ENCODE measurements at places on chromosomes 2 and 18. TPM values are rescaled to one million over a fixed set of nuclear protein-coding genes. Genes with fewer than 3 reads are reported as not detected.
A peak's percentile ranks its signal among the peaks of the same experiment; 100 is the strongest.

RPS27A gene
- total RNA-seq = 840 TPM

DNA sequence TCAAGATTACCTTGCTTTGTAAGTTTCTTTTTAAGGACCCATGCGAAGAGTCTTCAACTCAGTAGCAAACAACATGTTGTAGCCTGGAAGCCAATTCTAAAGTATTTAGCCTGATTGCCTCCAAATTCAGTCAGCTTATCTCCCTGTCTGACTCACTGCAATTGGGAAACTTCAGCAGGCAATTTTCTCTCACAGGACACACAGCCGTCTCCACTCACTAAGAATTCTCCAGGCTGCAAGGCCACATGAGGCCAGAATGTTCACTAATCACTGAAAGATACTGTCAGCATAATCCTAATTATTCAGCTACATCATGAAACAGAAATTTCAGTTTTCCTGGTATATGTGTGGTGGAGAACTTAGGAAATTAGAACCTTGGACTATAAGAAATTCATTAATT lies 78.1 kb upstream of the PDE1A start:
- H3K4me1 ChIP-seq = no peaks in the 10 kb centered on the region
- DNase-seq = no peak
- H3K36me3 ChIP-seq = no peaks in the 10 kb centered on the region
- no peak overlapping the region for H3K27ac ChIP-seq

ZNF804A gene
- total RNA-seq = 2.7 TPM

DNAH6 gene
- total RNA-seq = 1.3 TPM

DNA sequence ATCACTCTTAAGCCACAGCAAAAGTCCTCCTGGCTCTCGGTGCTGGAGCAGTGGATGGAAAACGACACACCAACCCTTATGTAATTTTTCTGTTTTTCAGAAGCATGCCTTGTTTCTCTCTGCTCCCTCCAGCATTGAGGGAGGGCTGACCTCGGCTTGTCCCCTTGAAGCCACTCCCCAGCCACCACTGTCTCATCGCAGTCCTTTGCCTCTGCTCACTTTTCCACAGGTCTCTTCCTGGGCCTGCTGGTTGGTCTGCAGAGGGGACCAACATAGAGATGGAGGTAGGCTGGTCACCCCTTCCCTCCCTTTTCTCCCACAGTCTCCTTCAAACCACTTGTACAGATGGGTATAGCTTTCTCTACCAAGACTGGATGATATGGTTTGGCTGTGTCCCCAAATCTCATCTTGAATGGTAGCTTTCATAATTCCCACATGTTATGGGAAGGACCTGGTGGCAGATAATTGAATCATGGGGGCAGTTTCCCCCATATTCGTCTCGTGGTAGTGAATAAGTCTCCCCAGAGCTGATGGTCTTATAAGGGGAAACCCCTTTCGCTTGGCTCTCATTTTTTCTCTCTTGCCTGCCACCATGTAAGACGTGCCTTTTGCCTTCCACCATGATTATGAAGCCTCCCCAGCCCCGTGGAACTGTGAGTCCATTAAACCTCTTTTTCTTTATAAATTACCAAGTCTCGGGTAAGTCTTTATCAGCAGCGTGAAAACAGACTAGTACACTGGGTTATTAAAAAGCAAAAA lies 14.3 kb upstream of the RIOK3 start:
- no peaks in the 10 kb centered on the region for H3K27me3 ChIP-seq
- H3K27ac ChIP-seq = no peak overlapping the region
- no peak for DNase-seq
- peak overlapping the region; percentile 89 for H3K4me3 ChIP-seq
- no peaks in the 10 kb centered on the region for H3K36me3 ChIP-seq
- H3K4me1 ChIP-seq = peaks cover 7% of the 10 kb centered on the region

CCDC121 gene
- total RNA-seq = 5.2 TPM

VPS4B gene
- 41.4 TPM for total RNA-seq

DNA sequence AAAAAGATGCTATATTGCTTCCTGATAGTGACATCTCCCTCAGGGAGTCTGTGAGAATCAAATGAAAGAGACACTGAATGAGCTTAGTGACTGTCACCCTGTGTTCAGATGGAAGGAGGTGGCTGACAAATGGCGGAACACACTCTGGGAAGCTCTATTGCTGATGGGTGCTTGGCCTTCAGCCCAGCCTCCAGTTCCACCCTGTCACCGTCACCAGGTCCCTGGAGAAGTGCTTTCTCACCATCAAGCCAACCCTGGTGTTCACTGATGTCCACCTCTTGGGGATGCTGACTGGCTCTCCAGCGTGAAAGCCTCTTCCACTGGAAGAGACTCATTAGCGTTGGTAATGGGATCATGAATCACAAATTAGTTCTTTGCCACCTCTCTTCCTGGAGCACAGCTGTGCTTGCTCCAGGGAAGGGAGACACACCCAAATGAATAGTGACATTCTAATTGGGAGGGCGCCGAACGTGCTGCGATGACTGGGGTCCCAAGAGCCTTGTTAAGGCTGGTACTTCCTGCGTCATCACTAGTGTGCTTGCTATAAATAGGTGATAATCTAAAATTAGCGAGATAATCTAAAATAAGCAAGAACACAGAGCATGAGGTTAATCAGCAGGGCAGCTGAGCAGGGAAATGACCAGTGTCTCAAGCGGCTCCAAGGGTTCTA lies 154.0 kb downstream of the CLIP4 start:
- H3K27me3 ChIP-seq = peaks cover 42% of the 10 kb centered on the region
- no peak overlapping the region for H3K27ac ChIP-seq
- H3K4me1 ChIP-seq = no peaks in the 10 kb centered on the region
- H3K4me3 ChIP-seq = no peak overlapping the region
- DNase-seq = no peak

DNA sequence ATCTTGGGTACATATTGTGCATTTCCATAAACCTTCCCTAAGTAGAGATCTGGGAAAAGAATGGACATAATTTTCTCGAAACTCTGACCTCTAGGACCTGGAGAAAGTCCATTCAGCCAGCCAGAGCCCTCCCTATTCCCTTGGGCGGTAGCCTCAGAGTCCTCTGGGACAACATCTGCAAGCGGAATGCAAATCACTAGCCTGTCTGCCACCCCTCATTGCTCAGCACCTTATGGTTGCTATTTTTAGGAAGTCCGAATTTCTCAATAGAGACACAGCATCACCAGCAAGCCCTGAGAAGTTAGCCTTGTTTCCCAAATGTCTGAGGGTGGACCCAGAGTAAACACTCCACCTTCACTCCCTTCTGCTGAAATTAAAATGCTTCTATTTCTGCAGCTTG lies 17.6 kb upstream of the CD28 start:
- no peaks in the 10 kb centered on the region for H3K36me3 ChIP-seq
- H3K4me3 ChIP-seq = no peak overlapping the region
- peaks cover 10% of the 10 kb centered on the region for H3K4me1 ChIP-seq
- H3K27me3 ChIP-seq = no peaks in the 10 kb centered on the region
- no peak overlapping the region for H3K27ac ChIP-seq
- DNase-seq = no peak

- H3K27me3 ChIP-seq = no peaks in the 10 kb centered on the region
Measured at GRCh38 chr2:25794544-25795276, 83.6 kb downstream of the ASXL2 start.

KIF5C gene
- total RNA-seq = 1.3 TPM

DNA sequence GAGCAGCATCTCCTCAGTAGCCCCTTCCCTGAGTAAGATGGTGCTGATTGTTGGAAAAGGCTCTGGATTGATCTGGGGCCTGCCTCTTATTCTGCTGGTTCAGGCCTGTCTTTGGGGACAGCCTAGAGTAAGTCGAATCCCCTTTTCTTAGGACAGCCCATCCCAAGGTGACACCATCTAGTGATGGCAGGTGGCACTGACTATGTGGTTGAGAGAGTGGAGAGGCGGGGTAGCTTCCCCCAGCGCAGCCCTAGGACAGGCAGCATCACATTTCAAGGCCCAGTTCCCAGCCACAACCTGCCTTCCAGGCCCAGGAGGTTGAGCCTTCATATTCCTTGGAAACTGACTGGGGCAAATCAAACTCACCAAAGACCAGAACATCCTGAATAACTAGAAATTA lies 69.1 kb upstream of the B3GNT7 start:
- peaks cover 3% of the 10 kb centered on the region for H3K4me1 ChIP-seq
- H3K27ac ChIP-seq = no peak overlapping the region
- no peaks in the 10 kb centered on the region for H3K27me3 ChIP-seq

ALLC gene
- not detected for total RNA-seq

C2orf15 gene
- total RNA-seq = 7.8 TPM

EVA1A gene
- 11.5 TPM for total RNA-seq

GRCh38 chr18:26424428-26425147 lies 123.8 kb downstream of the KCTD1 start:
- H3K27ac ChIP-seq = no peak overlapping the region
- no peaks in the 10 kb centered on the region for H3K27me3 ChIP-seq
- no peak for DNase-seq

IL36B gene
- not detected for total RNA-seq

DNA sequence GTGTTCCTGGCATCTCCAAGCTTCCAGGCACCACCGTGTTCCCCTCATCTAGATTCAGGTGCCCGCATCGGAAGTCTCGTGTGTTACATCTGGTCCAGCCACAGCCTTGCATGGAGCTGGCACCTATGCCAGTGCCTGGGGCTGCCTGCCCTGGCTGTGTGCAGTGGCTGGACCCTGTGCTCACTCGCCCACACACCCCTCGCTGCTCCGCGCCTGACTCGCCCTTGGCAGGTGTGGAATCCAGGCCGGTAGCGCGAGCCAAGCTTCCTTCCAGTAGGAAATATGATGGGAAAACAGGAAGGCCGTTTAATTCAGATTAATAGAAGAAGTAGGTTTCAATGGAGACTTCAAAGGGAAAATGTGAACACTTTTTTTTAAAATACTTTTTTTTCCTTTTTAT lies 78.0 kb downstream of the PTPN4 start:
- H3K4me1 ChIP-seq = peaks cover 23% of the 10 kb centered on the region
- no peak for DNase-seq
- no peaks in the 10 kb centered on the region for H3K27me3 ChIP-seq
- no peak overlapping the region for H3K4me3 ChIP-seq
- H3K27ac ChIP-seq = peak overlapping the region; percentile 57

MBD5 gene
- total RNA-seq = 100 TPM

- peaks cover 55% of the 10 kb centered on the region for H3K36me3 ChIP-seq
- no peaks in the 10 kb centered on the region for H3K27me3 ChIP-seq
- H3K27ac ChIP-seq = no peak overlapping the region
- DNase-seq = no peak
- H3K4me3 ChIP-seq = no peak overlapping the region
Measured at GRCh38 chr18:23523429-23524212, 20.3 kb downstream of the RMC1 start.

DNA sequence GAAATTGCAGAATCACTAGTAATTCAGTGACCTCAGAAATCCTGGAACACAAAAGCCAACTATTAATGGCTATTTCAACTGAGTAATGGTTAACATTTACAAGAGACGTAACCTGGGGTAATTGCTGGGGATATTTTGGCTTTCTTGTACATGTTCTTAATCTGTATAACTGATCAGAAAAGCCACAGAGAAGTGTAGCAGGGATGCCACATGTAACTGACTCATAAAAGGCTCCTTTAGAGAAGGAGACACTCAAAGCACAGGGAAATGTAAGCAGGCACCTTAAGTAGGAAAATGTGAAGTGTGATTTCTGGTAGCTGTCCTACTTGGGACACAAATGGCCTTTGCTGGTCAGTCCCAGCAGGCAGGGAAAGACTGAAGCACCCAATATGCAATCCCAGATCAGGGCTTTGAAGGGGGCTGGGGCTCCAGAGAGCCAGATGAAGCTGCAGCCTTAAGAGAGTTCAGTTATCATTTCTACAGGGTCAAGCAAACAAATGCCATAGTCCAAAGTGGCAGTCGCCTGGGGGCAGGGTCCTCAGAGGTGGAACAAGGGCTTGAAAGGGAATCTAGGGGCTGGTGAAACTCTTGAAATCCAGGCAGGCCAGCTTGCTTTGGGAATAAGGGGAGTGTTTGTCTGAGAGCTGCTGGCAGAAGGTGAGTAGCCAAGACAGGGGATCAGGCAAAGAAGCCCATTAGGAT lies 7.2 kb upstream of the SPOPL start:
- DNase-seq = no peak
- H3K27me3 ChIP-seq = no peaks in the 10 kb centered on the region
- H3K27ac ChIP-seq = no peak overlapping the region
- H3K4me1 ChIP-seq = peaks cover 13% of the 10 kb centered on the region
- H3K4me3 ChIP-seq = no peak overlapping the region

- H3K4me1 ChIP-seq = no peaks in the 10 kb centered on the region
- H3K4me3 ChIP-seq = no peak overlapping the region
- no peak for DNase-seq
- no peaks in the 10 kb centered on the region for H3K36me3 ChIP-seq
Measured at GRCh38 chr2:70851704-70852103, 16.1 kb upstream of the CD207 start.

DNA sequence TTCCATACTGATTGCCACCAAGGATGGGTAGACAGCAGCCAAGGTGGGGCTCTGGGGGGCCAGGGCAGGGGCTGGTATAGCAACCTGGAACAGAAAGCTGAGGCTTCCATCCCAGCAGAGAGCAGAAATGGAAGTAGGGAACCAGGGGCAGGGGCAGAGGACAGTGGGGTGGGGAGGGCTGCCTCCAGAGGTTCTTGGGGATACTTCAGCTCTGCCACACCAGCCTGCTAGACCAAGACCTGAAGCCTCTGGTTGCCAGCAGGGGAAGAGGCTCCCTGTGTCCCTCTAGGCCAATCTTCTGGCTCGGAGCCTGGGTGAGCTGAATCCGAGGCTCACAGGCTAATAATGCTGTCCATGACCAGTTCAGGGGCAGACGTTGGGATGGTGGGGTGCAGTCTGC lies 329.0 kb downstream of the DYSF start:
- H3K27me3 ChIP-seq = no peaks in the 10 kb centered on the region
- no peak for DNase-seq
- H3K27ac ChIP-seq = no peak overlapping the region
- peaks cover 52% of the 10 kb centered on the region for H3K4me1 ChIP-seq
- H3K4me3 ChIP-seq = no peak overlapping the region
- H3K36me3 ChIP-seq = no peaks in the 10 kb centered on the region

NEUROD1 gene
- total RNA-seq = not detected

GRCh38 chr2:178111743-178112142 lies 494 bp upstream of the RBM45 start:
- peaks cover 9% of the 10 kb centered on the region for H3K4me1 ChIP-seq
- H3K36me3 ChIP-seq = no peaks in the 10 kb centered on the region
- H3K27me3 ChIP-seq = peaks cover 2% of the 10 kb centered on the region
- no peak overlapping the region for H3K27ac ChIP-seq
- peak overlapping the region; percentile 97 for H3K4me3 ChIP-seq

DNA sequence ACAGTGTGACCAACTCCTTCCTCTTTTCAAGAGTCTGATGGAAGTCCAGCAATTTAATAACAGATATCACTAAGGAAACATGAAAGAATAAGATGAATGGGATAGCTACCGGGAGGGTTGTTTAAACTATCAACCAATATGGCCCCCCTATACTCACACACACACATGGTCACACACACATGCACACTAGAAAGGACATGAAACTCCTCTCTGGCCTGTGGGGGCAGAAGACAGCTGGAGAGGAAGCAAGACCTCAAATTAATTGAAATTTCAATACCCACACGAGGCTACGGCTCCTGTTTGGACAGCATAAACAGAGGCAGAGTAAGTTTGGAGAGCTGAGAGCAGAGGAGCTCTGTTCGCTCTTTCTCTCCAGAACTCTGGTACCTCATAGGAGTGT lies 34.7 kb upstream of the REEP1 start:
- no peak overlapping the region for H3K4me3 ChIP-seq
- no peaks in the 10 kb centered on the region for H3K36me3 ChIP-seq
- peaks cover 21% of the 10 kb centered on the region for H3K27me3 ChIP-seq
- DNase-seq = no peak
- peaks cover 5% of the 10 kb centered on the region for H3K4me1 ChIP-seq

Data from mesothelial cell of epicardium (in vitro differentiated cells).